ENCODE measurements at places on chromosomes 16 and 17. TPM values are rescaled to one million over a fixed set of nuclear protein-coding genes. Genes with fewer than 3 reads are reported as not detected.

STAC2 gene
- not detected for total RNA-seq

CCNF gene
- total RNA-seq = 2.7 TPM

SLC16A5 gene
- 9.0 TPM for total RNA-seq

OR2C1 gene
- not detected for total RNA-seq

HOXB6 gene
- total RNA-seq = 1.0 TPM

PPL gene
- 169 TPM for total RNA-seq

CCL5 gene
- 7.6 TPM for total RNA-seq

PERCC1 gene
- not detected for total RNA-seq

DNA sequence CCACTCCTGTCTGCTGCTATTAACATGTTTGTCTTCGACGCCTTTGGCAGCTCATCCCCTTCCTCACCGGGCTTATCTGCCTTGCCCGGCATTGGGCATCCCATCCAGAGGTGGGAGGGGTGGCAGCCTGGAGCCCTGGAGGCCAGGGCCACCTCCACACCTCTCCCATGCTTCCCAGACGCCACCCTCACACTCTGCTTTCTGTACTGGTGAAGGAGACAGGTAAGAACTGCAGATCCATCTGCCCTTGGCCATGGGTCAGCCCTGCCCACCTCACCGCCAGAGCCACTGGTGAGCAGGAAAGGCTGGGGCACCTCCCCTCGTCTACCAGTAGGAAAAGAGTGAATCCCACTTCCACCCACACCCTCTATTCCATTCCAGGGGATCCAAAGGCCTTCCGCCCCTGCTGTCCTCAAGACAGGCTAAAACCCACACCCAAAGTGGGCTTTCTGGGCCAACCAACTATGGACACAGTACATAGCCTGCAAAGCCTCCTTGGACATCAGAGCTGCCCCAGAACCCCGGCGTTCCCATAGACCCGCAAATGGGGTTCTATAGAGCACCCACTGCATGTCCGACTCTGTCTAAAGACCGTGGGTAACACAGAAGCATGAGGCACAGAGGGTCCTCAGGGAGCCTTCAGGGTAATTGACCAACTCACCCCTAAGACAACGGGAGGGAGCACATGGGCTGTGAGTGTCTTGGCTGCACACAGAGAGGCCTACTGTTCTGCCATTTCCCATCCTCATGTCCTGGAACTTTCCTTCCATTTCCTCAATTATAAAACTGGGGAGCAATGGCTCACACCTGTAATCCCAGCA, 23.4 kb upstream of the RBFOX3 start:
- no peak for DNase-seq

DNA sequence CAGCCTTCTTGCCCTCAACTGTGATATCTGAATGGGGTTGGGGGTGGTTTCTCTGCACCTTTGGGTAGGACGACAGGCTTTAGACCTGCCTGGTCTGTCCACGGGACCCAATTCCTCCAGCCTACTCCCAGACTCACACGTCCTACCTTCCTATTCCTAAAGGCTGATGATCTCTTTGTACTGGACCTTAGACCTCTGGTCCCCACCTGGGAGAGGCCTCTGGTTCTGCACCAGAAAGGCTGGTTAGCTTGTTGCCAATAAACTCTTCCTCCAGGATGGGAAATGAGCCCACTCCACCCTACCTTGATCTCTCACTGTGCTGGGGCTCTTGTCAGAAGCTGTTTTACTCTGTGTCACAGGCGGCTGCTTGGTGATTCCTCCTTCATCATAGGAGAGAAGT, 14.4 kb downstream of the FBF1 start:
- DNase-seq = no peak

DNA sequence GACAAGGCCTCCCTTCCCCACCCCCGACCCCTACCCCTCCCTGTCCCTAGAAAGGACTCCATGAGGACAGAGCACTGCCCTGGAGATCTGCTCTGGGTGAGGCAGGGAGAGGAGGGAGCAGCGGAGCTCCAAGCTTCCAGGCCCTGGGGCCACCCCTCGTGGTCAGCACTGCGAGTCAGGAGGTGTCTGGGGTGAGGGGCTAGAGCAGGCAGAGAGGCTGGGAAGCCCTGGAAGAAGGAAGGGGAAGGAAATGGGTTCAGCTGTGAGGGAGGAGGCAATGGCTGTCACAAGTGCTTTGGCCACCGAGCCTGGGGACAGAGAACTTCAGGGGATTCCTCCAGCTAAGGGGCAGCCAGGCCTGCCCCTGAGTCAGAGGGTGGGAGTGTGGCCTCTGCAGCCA, 28.2 kb upstream of the DNAI2 start:
- no peak for DNase-seq

GRCh38 chr17:16354585-16354984, 1.3 kb upstream of the CENPV start:
- no peak for DNase-seq

DNA sequence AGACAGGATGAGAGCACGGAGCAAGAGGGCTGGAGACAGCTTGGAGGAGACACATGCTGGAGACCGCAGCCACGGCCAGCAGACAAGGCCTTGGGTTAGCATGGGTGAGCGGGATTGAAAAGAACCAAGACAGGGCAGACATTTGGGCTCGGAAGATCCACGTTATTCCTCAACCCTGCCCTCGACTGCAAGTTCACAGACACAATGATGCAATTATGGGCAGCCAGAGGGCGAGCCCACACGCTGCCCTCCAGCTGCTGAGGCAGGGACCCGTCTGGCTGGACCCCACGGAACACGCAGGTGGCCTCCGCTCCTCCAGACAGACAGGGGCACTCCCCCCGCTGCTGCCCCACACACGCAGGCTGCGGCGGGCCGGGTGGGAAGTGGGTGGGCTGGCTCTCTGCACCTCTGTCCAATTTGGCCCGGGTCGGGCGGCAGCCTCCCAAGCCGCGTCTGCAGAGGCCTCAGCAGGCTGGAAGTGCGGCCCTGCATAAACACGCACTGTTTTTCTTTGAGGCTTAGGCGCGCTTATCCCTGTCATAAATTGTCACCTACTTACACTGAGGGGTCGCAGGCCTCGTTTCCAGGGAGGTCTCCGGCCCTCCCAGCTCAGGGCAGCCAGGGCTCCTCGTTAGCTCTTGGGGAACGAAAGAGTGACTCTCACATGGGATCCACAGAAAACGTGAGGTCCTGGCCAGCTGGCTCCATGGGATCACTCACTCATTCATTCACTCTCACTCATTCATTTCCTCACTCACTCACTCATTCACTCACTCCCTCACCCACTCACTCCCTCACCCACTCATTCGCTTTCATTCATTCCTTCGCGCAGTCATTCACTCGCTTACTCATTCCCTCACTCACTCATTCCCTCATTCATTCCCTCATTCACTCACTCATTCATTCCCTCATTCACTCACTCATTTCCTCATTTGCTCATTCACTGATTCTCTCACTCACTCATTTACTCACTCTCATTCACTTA, 303.9 kb downstream of the C16orf95 start:
- DNase-seq = no peak

DNA sequence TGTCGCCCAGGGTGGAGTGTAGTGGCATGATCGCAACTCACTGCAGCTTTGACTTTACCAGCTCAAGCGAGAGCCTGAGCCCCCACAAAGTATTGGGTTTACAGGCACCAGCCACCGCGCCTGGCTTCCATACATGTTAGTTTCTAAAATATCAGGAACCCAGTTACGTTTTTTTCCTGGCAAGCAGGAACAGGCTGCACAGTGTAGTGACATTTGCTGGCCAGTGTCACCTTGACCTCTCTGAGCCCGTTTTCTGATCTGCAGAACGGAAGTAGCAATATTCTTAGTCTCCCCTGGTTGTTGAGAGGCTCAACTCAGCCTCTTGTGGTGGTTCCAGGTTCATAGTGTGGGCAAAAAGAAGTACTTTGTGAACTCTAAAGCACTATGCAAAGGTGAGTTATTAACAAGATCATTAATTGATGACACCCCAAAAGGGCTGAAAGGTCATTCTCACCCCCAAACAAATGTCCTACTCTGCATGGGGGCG, 15.6 kb downstream of the IGF2BP1 start:
- no peak for DNase-seq

- DNase-seq = no peak
These were observed 1.0 kb upstream of the MPDU1 start for GRCh38 chr17:7582396-7583252.

DNA sequence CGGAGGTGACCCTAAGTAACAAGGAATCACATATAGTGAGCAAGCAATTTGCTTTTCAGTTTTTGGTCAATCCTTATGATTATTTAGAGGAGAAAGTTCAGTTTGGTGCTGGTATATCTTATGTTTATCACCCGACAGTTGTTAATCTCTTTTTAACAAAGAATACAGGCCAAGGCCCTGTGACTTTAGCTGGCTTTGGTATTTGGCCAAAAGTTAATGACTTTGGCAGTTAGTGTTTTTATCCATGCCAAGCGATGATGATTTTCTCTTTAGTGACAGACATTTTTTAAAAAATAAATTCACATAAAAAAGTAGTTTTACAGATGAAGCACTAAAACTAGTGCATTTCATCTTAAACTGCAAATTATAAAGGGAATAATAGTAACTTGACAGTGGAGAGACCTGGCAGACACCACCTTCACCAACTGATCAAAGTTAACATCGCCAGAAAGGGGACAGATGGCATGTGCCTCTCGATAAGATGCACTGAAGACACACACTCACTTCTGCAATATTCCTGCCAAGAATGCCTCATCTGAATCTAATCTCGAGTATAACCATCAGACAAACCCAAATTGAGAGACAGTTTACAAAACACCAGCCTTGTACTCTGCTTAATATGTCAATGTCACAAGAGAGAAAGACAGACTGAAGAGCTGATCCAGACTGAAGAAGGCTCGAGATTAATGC, 6.9 kb downstream of the DEXI start:
- DNase-seq = no peak

DNA sequence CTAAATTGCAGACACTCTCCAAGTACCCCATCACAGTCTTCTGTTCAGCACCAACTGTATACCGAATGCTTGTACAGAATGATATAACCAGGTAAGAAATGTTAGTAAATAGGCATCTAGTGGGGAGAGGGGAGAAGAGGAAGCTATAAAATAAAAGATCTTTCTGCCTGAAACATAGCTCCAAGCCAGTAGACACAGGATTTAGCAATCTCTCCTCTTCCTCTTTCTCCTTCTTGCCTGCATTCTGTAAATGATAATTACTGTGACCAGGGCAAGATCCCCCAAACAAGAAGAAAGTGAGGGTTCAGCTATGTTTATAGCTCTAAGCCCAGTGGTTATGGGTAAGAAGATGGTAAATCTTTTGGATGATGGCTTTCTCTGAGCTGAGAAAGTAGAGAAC, 17.9 kb downstream of the ACSM3 start:
- DNase-seq = no peak

GRCh38 chr17:73906896-73907870, 262.9 kb upstream of the SDK2 start:
- DNase-seq = no peak

GRCh38 chr16:89322321-89323119, 105.0 kb downstream of the ZNF778 start:
- no peak for DNase-seq

- no peak for DNase-seq
These were observed 4.7 kb upstream of the CANT1 start for GRCh38 chr17:79014158-79014758.

Measured in breast epithelium (tissue), 4 donors.